ENCODE measurements at places on chromosomes 6 and 20. TPM values are rescaled to one million over a fixed set of nuclear protein-coding genes. Genes with fewer than 3 reads are reported as not detected.

DNA sequence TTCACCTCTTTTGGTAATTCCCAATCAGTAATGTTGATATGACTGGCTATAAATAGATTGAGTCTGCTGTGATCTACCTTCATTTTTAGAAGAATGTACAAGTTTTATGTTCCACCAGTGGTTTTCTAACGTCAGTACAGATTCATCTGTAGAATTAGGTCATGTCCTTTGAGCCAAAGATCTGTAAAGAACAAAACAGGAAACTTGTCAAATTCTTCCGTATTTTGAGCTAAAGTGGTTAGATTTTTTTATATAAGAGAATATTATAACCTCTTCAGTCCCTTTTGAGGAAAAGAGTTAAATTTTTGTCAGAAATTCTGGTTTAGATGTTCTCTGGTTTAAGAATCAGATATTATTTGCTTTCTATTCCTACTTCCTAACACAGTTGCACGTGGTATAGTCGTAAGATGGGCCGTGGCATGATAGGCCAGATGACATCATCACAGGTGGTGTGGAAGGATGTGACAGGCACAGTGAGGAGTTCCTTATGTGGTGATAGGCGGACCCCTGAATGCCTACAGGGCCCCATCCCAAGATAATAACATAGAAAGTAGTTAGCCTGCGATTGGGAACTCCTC is 62.3 kb downstream of the SNX9 start:
- no peak for DNase-seq

- no peak for DNase-seq
Measured at GRCh38 chr20:59580991-59581401, 23.3 kb upstream of the PHACTR3 start.

HMGA1 gene
- 25.5 TPM for polyA plus RNA-seq

OR12D3 gene
- polyA plus RNA-seq = not detected

TFAP2A gene
- not detected for polyA plus RNA-seq

TMEM217 gene
- polyA plus RNA-seq = 0.54 TPM

PAK5 gene
- polyA plus RNA-seq = 0.08 TPM

Measured in aorta (tissue), 5 donors.